ENCODE measurements at places on chromosomes 7 and 10.

DNA sequence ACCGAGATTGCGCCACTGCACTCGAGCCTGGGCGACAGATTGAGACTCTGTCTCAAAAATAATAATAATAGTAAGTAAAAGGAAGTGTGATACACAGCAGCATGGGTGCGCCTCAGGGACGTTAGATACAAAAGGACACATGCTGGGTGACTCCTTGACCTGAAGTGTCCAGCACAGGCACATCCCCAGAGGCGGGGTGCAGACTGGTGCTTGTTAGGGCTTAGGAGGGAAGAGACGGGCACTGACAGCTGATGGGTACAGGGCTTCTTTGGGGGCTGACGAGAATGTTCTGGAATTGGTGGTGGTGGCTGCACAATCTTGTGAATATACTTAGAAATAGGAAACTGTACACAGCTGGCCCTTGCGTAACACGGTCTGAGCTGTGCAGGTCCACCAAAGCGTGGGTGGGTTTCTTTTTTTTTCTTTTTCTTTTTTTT, 61.8 kb upstream of the DNAJB6 start:
- no peak for DNase-seq

DNA sequence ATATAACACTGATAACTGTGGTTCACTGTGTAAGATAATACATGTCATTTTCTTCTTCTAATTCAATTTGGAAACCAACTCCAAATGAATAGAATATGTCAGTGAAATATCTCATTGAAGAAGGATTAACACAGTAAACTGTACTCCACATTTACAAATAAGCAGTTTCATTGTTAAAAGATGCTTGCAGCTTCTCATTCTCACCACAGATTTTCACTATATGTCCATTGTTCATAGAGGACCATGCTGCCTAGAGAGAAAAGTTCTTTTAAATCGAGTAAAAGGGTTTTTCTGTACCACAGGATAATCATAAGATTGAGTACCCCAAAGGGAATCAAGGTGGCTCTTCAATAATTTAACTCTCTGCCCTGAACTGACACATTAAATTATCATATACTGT, 165.5 kb downstream of the LRRN3 start:
- no peak for DNase-seq

DNA sequence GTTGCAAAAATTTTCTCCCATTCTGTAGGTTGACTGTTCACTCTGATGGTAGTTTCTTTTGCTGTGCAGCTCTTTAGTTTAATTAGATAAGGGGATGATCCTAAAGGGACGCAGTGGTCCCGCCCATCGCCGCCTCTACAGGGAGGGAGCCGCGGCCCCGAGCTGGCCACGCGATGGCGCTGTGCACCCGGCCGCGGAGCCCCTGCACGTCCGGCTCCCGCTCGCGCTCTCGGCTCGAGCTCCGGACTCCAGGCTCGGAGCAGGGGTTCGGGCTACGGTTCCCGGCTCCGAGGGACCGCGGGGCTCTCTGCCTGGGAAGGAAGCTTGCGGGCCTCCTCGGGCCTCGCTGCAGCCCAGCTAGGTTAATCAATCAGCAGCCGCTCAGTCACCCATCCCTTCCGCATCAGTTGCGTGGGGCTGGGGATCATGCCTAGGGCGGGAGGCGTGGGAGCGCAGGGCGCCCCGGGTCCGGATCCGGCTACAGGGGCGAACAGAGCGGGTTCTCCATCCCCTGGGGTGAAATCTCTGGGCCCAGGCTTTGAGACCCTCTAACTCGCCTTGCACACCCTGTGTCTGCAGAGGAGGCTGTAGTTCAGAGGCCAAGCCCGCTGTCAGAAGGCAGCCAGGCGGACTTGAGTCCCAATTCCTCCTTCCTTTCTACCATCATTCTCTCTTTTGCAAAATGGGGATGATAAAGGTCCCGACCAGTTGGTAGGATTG, 97.9 kb downstream of the WDR11 start:
- no peak for DNase-seq

DNA sequence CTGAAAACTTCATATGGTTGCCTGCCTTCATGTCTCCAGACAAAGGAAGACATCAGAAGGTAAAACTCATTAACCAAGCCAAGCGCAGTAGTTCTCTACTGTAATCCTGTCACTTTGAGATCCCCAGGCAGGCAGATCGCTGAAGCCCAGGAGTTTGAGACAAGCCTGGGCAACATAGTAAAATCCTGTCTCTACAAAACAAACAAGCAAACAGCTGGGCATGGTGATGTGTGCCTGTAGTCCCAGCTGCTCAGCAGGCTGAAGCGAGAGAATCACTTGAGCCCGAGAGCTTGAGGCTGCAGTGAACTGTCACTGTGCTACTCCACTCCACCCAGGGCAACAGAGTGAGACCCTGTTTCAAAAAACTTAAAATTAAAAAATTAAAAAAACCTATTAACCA, 467.4 kb upstream of the SORCS1 start:
- no peak for DNase-seq

- no peak for DNase-seq
Observed at GRCh38 chr7:121442845-121443244, 46.7 kb upstream of the FAM3C start.

DNA sequence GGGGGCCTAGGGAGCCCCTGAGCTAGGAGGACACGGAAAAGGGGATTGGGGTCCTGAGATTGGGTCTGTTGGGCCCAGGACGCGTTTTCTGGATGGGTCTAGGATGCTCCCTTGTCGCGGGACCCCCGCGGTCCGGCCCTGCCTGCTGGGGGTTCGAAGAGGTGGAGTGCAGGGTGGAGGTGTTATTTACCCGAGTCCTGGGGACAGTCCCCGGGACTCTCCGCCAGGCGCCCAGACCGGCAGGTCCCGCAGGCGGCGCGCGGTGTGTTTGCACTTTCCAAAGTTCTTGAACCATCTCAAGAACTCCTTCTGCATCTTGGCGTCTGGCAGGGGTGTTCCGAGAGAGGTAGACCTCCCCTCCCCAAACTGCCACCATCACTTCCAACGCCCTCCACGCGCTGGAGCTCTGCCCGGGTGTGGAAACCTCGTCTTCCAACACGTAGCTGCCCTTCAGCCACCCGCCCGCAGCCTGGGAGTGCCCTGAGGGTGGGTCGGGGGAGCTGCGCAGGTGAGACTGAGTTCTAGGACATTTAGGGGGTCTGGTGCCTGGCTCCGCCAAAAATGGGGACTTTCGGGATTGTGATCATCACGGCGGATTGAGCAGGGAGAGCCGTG, 569 bp downstream of the CAV1 start:
- DNase-seq: no peak

GRCh38 chr7:50262916-50263690, 41.4 kb upstream of the IKZF1 start:
- DNase-seq: no peak

- DNase-seq: no peak
Observed at GRCh38 chr7:6258440-6259182, 13.8 kb downstream of the CYTH3 start.

DNA sequence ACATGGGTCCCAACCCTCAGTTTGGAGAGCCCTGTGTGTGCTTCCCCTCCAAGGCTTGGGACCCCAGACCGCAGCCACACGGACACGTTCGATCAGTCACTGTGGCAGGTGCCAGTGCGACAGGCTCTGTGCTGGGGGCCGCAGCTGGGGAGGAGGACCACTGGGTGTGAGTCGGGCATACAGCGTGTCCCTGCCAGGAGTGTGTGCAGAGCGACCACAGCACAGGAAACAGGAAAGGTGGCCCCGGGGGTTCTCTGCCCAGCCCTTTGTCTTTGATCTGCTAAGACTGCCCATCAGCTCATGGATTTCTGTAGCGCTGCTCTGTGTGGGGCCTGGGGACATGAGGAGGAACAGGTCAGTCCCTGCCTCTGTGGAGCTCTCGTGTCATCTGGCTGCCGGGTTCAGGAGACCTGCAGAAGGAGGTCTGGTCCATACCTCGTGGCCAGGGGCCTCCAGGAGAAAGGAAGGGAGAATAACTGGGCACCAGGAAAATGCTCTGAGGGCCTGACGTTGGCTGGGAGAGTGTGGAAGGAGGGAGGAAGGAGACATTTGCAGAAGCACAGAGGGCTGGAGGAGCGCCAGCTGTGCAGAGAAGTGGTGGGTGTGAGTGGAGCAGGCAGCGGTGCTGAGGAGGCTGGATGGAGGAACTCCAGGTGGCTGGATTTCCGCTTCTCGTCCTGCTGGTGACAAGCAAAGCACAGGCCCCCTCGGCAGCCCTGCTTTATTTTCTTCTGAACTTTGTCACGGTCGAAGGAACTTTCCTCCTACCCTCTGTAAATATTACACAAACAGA, 4.1 kb downstream of the NUDT1 start:
- no peak for DNase-seq

- no peak for DNase-seq
Observed at GRCh38 chr7:123209786-123210185, 10.0 kb upstream of the SLC13A1 start.

- DNase-seq: peak; percentile 42
Observed at GRCh38 chr7:82241356-82241755, 202.2 kb downstream of the CACNA2D1 start.

All from NCI-H1436 treated with DMSO at 0.1 percent for 48 hours (cell line).